ENCODE measurements at places on chromosomes 6 and 20.

- DNase-seq: no peak
Observed at GRCh38 chr6:158571826-158572652, 12.1 kb downstream of the TMEM181 start.

GRCh38 chr20:4563534-4563933 is 158.2 kb upstream of the PRND start:
- DNase-seq: peak; percentile 52

GRCh38 chr6:125831659-125832058 is 40.9 kb downstream of the NCOA7 start:
- DNase-seq: no peak

DNA sequence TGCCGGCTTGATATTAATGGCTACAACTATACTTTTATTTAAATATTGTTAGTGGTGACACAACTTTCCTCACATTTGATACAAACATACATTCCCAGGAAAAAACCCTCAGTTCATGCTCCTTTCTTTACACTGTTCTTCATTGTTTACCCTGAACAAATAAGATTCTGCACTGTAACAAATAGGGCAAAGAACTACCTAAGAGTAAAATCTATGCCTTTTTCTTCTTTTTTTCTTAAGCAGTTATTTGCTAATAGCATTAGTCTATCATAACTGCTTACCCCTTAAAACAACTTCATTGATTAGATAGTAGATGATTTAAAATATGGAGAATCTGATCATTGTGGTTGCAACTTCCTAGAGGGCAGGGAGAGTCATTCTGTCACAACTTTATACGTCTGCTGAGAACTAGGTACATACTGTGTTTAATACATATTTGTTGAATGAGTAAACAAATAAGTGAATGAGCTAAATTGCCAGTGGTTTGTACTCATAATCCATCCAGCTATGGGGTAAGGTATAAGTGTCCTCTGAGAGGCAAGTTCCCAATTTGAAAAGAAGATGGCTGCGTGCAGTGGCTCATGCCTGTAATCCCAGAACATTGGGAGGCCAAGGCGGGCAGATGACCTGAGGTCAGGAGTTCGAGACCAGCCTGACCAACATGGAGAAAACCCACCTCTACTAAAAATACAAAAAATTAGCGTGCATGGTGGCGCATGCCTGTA is 161.0 kb downstream of the CDK19 start:
- DNase-seq: no peak

GRCh38 chr20:24241466-24241865 is 228.0 kb upstream of the SYNDIG1 start:
- DNase-seq: no peak

DNA sequence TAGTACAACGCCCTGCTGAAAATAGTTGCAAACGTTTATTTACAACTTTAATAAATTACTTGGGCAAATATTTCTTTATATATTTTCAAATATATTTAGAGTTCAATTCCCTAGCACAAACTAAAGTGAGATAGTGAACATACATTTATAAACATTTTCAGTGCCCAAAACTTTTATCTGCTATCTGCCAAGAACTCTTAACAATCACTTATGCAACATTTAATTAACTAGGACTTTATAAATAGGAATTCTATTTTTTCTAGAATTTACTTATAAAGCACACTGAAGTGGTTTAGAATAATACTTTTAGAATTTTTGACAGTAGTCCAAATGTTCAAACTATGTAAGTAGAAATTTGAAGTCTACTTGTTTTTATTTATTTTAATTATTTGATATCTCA is 452.6 kb upstream of the RGS17 start:
- no peak for DNase-seq

DNA sequence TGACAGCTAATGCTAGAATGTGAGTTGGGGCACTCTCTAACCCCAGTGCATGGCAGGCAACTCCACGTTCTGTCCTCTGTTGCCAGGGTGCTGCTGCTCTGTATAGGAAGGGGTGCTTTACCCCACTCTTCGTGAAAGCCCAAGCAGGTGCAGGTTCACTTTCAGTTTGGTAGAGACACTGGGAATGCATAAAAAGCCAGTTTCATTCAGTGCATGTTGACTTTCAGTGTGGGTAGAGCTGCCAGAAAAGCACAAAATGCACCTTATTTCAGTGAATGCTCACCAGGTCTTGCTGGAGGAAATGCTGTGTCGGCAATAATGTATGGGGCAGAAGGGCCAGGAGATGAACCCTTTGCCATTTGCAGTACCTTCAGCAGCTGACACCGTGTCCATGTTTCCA is 62.1 kb upstream of the ADGRB3 start:
- DNase-seq: peak; percentile 85

GRCh38 chr20:20814685-20815084 is 102.2 kb upstream of the RALGAPA2 start:
- no peak for DNase-seq

DNA sequence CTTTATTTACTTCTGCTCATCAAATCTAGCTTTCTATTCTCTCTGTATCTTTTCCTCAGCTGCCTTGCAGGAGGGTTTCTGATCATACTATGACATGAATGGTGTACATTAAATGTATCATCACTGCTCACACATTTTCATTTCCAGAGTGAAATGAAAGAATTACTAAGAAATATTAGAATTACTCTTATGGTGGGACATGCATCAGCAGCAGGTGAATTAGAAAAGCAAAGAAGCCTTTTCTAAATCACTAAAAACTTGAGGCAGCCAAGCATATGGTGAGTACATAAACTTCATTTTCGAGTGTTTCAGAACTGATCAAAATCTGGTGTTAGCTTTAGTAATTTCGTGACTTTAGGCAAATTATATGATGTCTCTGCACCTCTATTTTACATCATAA is 23.6 kb downstream of the IL17A start:
- DNase-seq: no peak

- DNase-seq: no peak
Observed at GRCh38 chr6:113450061-113450465, 407.1 kb upstream of the MARCKS start.

GRCh38 chr6:28867086-28867409 is 56.7 kb downstream of the TRIM27 start:
- no peak for DNase-seq

GRCh38 chr6:72619883-72620696 is 1.8 kb upstream of the KCNQ5 start:
- DNase-seq: peak; percentile 48

- no peak for DNase-seq
Observed at GRCh38 chr20:11989018-11989771, 71.5 kb downstream of the BTBD3 start.

DNA sequence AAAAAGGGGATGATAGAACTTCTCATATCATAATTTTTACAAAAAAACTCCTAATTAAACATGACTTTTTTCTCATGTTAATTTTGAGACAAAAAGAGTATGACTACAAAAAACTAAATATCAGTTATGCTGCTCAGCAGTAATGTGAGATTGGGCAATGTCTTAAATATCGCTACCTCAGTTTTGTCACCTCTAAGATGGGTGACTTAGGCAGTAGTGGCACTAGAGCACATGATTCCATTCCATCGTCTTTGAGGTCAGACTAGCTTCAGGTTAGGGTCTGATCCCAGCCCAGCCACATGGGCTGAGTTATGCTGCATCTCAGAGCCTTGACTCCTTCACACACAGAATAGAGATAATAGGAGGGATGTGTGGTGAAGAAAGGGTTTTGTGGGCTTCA is 11.0 kb downstream of the DCBLD1 start:
- DNase-seq: no peak

DNA sequence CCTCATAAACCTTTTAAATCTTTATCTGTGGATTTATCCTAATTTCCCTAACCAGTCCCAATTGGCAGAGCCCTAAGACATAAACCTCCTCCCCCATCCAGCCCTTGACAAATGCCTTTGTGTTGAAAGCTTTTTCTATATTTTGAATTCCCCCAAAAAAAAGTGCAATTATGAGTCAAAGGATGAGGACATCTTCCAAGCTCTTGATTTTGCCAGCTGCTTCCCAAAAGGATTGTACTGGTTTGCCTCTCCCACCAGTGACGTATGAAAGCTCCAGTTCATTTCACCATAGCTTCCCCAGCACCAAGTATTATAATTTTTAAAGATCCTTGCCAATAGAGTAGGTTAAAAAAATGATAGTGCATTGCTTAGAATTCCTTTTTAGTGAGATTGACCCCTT is 38.9 kb downstream of the SIRPA start:
- no peak for DNase-seq

GRCh38 chr6:45712786-45713185 is 302.9 kb downstream of the CLIC5 start:
- DNase-seq: no peak

- DNase-seq: no peak
Observed at GRCh38 chr6:161133963-161134362, 139.9 kb downstream of the AGPAT4 start.

- peak; percentile 46 for DNase-seq
Observed at GRCh38 chr20:11130554-11131166, 456.9 kb upstream of the JAG1 start.

GRCh38 chr6:36479256-36479655 is 36.5 kb downstream of the KCTD20 start:
- DNase-seq: no peak

DNA sequence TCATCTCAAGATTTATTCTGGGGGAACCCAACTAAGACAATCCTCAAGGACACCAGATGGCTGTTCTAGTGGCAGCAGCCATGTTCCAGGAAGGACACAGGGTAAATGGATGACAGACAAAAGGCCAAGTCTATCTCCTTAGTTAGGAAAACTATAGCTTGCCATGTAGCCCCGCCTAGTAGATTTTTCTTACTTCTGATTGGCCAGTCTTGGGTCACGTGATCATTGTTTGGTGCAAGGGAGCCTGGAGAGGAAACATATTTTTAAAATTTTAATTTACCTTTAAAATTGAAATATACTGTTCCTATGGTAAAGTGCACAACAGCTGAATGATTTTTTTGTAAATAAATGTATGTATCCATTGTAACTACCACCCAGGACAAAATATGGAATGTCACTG is 4.4 kb upstream of the KCNS1 start:
- DNase-seq: peak; percentile 5

- no peak for DNase-seq
Observed at GRCh38 chr20:38049800-38050199, 16.3 kb downstream of the RPRD1B start.

DNA sequence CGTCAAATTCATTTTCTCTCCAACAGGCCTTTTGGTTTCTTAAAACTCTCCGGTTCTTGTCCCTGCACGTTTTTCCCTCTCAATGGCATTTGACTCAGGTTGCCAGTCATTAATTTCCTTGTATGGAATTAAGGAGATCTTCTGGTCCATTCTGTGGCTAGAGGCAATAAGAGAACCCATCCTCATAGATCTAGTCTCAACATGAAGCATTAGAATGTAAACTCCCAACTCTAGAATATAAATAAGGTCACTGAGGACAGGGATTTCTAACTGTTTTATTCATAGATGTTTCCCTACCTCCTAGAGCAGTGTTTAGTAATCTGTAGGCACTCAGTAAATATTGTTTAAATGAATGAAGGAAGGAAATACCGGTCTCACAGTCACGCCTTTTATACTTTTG is 185.2 kb upstream of the FLRT3 start:
- no peak for DNase-seq

DNA sequence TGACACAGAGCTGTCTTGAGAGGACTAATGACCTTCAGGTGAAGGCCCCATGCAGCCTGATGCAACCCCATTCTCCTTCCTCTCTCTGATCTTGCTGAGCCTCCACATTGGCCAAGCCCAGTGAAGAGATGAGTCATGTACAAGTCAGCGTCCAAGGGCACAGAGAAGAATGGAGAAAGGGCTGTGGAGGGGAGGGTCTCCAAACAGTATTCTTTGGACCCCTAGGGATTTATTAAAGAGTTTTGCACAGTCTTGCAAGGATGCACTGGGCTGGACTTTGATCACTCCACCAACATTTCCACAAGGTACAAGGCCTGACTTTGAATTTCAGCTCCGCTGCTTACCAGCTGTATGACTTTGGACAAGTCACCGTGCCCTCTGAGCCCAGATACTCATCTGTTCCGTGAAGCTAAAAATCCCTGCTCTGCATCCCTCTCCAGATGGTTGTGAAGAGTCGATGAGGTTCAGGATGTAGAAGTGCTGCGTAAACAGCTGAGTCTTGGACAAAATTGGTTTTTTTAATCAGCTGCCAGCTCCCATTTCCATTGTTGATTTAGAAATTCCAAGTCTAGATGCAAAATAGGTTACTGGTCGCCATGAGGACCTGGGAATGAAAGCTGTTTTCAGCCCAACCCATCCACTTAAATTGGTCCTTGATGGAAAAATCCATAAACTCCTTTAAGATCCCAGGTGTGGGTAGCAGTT is 14.1 kb upstream of the KCNG1 start:
- DNase-seq: no peak

GRCh38 chr20:8000796-8001195 is 18.8 kb downstream of the TMX4 start:
- no peak for DNase-seq

DNA sequence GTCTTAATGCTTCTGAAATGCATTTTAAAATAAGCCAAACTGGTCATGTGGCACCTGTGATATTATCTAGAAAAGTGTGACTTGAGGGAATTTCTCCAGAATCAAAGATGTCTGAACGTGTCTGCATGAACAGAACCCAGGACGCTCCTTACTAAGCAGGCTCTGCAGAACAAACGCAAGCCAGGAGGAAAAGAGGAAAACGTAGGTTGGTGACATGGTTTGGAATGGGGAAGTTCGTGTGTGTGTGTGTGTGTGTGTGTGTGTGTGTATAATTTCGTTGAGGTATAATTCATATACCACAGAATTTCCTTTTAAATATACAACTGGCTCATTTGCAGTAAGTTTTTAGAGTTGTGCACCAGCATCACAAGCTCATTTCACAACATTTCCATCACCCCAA is 200.5 kb upstream of the FOXQ1 start:
- DNase-seq: no peak

DNA sequence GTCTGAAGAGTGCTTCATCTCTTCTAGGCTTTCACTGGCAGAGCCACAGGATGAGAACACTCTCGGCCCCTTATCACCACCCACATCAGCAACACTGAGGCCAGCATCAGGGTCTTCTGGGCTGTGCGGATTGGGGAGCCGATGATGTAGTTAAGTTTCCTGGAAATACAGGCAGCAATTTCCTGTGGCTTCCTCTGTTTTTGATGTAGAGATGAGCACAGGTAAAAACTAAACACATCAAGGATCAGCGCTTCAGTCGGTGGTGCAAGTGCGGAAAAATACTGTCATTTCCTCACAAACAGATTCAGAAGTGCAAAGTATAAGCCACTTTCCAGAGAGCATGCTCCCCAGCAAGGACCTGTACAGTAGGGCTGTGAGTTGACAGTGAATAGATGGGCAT is 62.6 kb downstream of the BACH2 start:
- DNase-seq: no peak

DNA sequence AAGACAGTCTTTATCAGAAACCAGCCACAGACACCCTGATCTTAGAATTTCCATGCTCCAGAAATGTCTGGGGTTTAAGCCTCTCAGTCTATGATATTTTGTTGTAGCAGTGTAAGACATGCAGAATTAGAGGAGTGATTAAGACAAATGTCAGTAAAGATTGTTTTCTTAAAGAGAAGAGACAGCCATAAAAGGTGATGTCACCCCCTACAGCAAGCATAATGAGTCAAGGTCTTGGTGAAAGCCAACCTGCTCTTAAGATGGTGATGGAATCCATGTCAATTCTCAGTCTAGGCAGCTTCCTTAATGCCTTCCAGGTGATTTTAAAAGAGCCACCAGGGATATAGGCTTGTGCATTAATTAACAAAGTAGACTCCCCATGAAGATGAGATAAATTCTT is 849.9 kb upstream of the EPHA7 start:
- DNase-seq: no peak
